HFF-Myc (cell line): ENCODE measurements at places on chromosomes 5 and 9.

DNA sequence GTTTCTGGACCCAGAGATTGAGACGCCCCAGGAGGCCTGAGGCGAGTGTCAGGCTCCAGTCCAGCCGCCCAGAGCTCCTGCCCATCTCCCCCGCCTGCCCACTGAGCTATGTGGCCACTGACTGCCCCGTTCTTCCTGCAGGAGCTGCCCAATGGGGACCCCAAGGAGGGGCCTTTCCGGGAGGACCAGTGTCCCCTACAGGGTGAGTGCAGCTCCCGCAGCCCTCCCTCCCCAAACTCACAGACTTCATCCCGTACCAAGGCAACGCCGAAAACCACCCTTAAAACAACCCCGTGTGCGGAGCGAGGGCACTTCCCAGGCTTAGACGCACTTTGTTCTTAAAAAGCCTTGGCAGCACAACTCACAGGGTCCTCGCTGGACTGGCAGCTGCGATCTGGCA lies 23.4 kb downstream of the NKD2 start:
- no peak for DNase-seq

GRCh38 chr5:138438724-138439476 lies at the start of gene REEP2:
Gene REEP2 (plus strand): TSS chr5:138439057. CDS start chr5:138439209, 152 bp downstream.
- DNase-seq = no peak

DNA sequence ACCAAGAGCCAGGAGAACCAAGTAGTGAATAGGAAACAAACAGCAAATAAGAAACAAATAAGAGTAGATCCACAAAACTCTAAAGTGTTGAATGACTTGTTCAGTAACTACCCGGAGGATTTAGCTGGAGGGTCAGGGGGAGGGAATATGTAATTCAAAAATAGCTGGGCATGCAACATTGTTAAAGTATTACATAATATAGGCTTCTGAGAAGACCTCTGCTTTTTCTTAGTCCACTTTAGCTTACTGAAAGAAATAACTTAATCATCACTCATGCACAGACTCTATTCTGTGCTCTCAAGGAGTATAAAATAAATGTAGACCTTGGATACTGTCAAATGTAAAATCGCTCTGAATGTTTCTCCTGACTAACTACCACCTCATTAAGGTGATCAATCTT lies 183.2 kb upstream of the POU5F2 start:
- DNase-seq = no peak

- DNase-seq = no peak
These were observed 3.2 kb downstream of the STARD4 start for GRCh38 chr5:111509119-111509518.

- DNase-seq = no peak
These were observed 433.6 kb downstream of the PIK3R1 start for GRCh38 chr5:68648944-68649857.

GRCh38 chr5:61228229-61228628 lies 66.0 kb upstream of the SMIM15 start:
- DNase-seq = no peak

DNA sequence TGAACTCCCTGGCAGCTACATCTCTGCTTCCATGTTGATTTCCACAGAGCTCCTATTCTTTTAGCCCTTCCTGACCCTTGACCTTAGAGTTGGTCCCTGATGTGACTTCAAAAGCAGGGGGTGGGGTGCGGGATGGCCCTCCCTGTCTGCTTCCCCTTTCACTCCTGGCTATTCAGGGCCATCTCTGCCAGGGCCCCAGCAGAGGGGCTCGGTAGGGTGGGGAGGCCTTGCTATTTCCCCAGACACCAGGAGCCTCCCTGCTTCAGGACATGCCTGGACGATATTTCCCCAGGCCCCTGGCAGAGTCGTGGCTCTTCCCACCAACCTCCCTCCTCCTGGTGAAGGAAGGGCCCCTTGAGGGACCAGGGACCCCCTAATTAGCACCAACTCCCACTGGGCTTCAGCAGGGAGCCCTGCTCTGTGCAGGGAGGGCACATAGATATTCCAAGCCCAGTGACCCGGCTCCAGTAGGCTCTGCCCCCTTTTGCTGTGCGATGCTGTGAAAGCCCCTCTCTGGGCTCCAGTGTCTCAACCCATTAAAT lies 17.3 kb downstream of the CORO2A start:
- DNase-seq = no peak

- no peak for DNase-seq
These were observed 77.9 kb upstream of the MVB12B start for GRCh38 chr9:126248680-126249079.

DNA sequence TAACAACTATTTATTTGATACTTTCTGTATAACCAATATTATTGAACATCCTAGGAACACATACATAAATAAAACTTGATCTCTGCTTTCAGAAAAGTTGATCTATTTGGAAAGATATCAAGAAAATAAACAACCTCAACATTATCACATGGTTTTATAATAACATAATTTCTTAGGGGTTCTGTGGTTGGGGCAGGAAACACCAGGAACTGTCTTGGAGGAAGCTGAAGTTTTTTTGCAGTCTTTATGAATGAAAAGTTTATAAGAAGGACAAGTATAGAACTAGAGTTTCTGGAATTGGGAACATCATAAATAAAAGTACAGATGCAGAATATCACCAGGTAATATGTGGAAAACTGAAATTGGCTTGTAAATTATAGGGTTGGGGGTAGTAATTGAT lies 296.1 kb downstream of the TAF11L14 start:
- no peak for DNase-seq

DNA sequence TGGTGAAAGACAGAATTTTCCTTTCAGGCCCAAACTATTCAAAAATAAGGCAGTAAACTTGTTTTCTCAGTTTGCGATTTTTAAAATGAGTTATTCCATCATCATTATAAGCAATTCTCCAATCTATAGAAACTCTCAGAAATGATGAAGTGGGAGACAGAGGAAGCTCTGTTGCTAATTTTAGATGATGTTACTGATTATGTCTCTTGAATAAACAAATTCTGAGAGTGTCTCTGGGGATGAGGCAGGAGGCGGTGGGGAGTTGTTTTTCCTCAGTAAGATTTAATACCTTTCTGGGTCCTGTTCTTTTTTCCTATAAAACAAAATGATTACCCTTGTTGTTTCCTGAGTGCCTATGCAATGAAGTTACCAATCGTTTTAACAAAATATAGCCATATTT lies 43.9 kb upstream of the TEX48 start:
- DNase-seq = no peak

DNA sequence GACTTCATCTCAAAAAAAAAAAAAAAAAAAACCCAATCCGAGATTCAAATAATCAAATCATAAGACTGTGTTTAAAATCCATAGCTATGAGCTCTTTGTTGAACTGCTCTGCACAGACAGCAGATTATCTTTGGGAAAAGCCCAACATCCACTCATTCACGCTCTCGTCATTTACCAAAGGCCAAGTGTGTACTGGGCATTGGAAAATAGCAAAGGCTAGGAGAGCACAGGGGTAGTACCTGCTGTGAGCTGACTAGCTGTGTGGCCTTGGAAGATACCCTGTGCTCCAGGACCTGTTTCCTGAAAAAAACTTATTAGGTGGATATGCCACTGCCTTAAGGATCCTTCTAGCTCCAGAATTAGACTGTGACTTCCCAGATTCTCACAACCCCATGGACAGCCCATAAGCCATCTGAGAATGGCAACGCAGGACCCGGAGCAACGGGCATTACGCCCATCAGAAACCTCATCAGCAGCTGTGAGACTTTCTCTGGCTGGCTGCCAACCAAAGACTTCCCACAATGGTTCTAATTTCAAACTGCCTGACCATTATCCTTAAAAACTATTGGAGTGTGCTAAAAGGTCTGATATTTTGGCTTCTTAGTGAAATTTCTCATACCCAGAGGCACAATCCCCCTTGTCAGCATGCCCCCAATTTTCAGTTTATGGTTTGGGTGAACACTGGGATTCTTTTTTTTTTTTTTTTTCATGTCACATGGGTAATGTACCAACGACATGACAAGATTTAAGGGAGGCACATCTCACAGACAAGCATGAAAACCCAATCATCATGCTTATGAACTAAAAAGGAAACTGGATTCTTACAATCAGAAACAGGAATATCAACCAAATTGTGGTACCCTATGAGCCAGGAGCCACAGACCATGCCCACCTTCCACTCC lies 16.8 kb downstream of the SERINC5 start:
- DNase-seq = no peak

- no peak for DNase-seq
These were observed 228.8 kb downstream of the PLK2 start for GRCh38 chr5:58231041-58231440.
